ENCODE measurements at places on chromosomes 11 and 22.

GRCh38 chr11:5153574-5154431 is 754 bp downstream of the OR52A1 start:
- DNase-seq = no peak

DNA sequence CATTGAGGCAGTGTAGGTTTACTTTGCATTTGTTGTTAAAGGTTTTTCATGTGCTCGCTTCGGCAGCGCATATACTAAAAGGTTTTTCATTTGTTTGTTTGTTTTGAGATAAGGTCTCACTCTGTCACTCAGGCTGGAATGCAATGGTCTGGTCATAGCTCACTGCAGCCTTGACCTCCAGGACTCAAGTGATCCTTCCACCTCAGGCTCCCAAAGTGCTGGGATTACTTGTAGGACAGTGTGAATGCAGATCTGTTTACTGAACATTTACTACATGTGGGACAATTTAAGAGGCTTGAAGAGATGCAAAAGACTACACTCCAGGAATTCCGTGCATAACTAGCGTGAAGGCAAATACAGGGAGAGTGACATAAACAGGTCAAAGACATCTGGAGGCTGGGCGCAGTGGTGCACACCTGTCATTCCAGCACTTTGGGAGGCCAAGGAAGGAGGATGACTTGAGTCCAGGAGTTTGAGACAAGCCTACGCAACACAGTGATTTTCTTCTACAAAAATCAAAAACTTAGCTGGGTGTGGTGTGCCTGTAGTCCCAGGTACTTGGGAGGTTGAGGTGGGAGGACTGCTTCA is 34.1 kb downstream of the YPEL1 start:
- no peak for DNase-seq

GRCh38 chr11:46362156-46363030 is 15.1 kb downstream of the DGKZ start:
- DNase-seq = no peak

DNA sequence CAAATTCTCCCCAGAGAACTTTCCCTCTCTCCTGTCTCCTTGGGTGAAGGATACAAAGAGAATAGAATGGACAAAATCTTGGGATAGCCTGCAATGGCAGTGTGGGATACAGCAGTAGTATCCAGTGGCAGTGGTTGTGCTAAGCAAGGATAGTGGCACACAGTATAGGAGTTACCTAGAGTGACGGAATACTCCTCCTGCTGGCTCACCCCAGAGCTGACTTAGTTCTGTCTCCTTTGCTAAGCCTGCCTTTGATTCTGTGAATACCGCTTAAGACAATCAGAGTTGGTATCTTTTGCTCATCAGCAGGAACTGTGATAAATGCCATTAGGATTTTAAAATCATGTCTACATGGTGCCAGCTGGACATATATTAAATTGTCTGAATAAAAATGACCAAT is 404.3 kb downstream of the JRKL start:
- no peak for DNase-seq

DNA sequence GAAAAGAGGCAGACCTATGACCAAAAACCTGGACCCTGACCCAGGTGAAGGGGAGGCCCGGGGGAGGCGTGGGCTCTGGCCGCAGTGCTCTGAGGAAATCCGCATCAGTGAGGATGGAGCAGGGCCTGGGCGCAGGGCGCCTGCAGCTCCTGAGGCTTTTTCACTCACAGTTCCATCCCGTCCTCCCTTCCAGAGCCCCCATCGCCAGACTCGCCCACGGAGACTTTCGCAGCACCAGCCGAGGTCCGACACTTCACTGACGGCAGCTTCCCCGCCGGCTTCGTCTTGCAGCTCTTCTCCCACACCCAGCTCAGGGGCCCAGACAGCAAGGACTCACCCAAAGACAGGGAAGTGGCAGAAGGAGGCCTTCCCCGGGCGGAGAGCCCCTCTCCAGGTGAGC is 5.4 kb downstream of the SPINDOC start:
- no peak for DNase-seq

- DNase-seq = peak; percentile 49
These were observed 64.5 kb downstream of the BARX2 start for GRCh38 chr11:129440028-129440713.

DNA sequence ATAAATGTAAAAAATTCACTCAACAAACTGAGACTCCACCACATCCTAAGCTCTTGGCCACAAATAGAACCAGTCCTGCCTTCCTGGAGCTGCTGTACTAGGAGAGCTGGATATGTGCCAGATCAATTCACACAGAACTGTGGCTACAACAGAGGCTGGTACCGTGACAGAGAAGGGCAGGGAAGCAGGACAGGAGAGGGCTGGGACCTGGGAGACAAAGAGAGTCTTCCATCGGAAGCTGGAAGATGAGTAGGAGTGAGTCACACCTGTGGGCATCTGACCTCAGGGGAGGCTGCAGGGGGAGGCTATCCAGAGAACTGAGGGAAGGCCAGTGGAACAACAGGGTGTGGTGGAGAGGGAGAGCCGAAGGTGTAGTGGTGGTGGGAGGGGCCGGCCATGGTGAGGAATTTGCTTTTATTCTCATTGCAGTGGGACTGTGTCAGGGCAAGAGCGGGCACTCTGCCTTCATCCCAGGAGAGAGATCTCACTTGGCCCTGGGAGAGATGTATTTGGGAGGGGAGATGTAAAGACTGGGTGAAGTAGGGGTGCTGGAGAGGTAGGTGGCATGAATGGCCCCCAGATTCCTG is 1.9 kb upstream of the LTBP3 start:
- peak; percentile 38 for DNase-seq

DNA sequence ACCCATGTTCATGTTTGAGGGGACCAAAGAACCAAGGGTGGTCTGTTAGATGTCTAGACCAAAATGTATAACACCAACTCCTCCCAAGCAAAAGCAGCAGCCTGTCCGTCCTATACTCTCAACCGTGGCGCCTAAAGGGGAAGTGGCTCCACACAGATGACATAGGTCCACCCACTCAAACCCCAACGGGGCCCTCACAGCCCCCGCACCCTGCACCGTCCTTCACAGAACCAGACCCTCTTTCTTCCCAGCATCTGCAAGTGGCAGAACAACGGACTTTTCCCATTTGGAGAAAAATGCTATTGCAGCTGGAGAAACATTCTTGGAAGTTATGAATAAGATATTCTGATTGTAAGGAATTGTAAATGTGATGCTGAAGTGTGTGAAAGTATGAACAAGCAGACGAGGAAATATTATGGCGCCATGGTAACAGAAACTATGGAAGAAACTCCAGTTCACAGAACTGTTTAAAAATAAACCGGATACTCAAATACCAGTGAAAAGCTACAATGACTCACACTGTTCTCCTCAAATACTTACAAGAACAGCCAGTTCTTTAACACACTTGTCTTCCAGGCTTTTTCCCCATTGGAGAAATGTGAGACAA is 76.5 kb upstream of the ARFGAP3 start:
- DNase-seq = peak; percentile 97

DNA sequence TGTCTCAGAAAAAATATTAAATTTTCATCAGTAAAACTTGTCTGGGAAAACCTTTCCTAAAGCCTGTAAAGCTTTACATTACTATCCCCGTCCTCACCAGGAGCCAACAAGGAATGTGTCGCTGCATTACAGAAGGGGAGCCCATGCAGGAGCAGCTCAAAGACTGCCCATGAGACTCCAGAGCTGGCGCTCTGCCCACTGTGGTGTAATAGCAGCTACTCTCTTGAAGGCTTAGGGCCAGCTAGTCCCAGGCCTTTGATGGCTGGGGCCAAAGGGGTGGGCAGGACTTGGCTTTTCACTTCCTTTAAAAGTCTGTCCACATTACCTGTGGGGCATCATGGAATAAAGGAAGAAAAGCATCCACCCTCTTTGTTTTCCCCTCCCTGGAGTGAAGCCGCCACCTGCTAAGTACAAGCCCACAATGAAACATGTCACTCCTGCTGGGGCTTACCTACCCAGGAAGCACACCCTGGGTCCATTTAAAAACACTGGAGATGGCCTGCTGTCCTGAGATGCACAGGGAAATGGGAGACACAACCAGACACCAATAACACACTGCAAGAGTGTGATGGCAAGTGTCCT is 150.7 kb downstream of the ADAMTS15 start:
- DNase-seq = no peak

GRCh38 chr11:82718307-82718706 is 15.4 kb downstream of the FAM181B start:
- DNase-seq = peak; percentile 39

- peak; percentile 91 for DNase-seq
These were observed 105.6 kb downstream of the ATXN10 start for GRCh38 chr22:45777046-45777851.

DNA sequence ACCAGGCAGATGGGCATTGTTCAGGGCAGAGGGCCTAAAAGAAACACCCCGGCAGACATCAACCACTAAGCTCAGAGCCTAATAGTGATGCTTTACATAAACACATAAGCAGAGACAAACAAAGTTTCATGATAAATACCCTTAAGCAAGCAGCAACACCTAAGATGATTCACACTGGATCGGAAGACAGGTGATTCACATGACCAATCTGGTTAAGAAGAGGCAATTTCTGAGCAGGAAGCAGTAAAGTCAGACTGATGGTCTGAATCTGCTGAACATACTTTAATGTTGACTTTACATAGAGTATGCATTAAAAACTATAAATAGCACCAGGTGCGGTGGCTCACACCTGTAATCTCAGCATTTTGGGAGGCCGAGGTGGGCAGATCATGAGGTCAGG is 56.1 kb downstream of the SYN3 start:
- no peak for DNase-seq

- no peak for DNase-seq
These were observed 15.4 kb upstream of the ST14 start for GRCh38 chr11:130144141-130144540.

GRCh38 chr22:27063406-27063805 is 406.0 kb downstream of the MIAT start:
- no peak for DNase-seq

DNA sequence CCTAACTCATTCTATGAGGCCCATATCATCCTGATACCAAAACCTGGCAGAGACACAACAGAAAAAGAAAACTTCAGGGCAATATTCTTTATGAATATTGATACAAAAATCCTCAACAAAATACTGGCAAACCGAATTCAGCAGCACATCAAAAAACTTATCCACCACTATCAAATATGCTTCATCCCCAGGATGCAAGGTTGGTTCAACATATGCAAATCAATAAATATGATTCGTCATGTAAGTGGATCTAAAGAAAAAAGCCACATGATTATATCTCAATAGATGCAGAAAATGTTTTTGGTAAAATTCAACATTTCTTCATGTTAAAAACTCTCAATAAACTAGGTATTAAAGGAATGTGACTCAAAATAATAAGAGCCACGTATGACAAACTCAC is 40.9 kb downstream of the JRKL start:
- no peak for DNase-seq

GRCh38 chr11:132638423-132638822 is 893.9 kb downstream of the OPCML start:
- no peak for DNase-seq

DNA sequence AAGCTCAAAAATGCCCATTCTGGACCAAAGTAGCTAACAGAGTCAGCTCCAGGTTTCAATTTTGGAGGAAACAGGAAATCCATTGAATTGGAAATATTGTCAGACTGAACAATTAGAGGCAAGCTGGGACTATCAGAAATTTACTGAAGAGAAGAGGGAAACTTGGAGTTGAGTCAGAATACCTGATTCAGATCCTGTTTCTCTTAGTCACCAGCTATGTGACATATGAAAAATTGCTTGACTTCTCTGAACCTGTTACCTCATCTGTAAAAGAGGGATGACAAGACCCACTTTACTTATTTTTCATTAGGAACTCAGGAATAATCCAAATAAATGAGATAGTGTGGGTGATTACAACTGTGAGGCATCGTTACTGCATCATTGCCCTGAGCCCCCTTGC is 148.9 kb upstream of the CADM1 start:
- no peak for DNase-seq

- no peak for DNase-seq
These were observed 50.3 kb upstream of the E2F8 start for GRCh38 chr11:19291064-19291463.
